ENCODE measurements at places on chromosomes 16 and 17.

- no peak for DNase-seq
These were observed 80.5 kb downstream of the KSR1 start for GRCh38 chr17:27536781-27537180.

GRCh38 chr16:8998108-8998507 lies 34.4 kb upstream of the USP7 start:
- no peak for DNase-seq

- no peak for DNase-seq
These were observed 3.8 kb upstream of the WSCD1 start for GRCh38 chr17:6066183-6066948.

GRCh38 chr16:55502801-55503366 lies 6.0 kb upstream of the LPCAT2 start:
- DNase-seq, result no peak

DNA sequence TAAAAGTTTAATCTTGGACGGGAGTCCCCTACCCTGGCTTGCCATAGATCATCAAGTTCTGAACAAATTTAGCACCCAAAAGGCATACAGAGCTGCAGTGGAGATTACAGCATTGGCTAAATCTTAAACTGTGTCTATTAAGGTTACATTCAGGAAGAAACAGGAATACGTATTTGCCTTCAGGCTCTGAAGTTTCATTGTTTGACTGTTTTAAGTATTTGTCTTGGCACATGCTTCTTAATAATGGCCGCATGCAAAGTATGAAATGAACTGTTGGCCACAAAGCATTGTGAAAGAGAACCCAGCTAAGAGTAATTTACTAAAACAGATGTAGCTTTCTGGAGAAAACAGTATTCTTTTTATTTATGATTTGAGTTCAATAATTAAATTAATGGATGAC lies 63.9 kb upstream of the CNEP1R1 start:
- no peak for DNase-seq

GRCh38 chr17:39665642-39666224 lies 584 bp downstream of the TCAP start:
- DNase-seq, result no peak

- no peak for DNase-seq
These were observed 11.3 kb upstream of the LDHD start for GRCh38 chr16:75127713-75128415.

- no peak for DNase-seq
These were observed 345.1 kb downstream of the XYLT1 start for GRCh38 chr16:17125671-17126070.

DNA sequence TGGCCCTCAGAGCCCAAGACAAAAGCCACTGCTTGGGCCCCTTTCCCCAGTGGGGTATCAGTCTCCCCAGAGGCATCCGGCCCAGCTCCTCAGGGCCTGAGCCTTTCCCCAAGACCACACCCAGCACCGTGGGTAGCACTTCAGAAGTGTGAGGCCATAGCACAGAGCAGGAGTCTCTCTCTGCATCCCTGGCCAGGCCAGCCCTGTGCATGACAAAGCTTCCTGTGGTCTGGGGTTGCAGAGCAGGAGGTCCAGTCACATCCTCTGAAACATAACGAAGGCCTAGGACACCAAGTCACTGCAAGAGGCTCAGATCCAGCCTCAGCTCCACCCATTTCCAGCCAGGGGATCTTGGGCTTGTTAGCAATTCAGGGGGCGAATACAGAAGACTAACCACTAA lies 56.8 kb upstream of the ZNF423 start:
- DNase-seq, result no peak

DNA sequence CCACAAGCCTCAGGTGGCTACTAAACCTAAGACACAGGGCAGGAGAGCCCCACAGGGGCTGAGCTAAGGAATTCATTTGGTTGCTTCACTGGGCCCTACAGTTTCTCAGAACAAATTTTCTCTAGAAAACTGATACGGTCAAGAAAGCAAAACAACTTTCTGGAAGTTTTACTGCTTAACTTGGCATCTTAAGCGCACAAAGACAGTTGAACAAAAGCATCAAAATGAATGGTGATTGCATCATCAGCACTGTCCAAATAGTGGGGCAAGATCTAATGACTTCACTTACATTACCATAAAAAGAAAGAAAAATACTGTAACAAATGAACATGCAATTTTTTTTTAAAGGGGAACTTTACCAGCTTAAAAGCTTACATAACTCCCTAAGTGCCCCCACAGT lies 47.6 kb downstream of the XPO6 start:
- DNase-seq, result no peak

DNA sequence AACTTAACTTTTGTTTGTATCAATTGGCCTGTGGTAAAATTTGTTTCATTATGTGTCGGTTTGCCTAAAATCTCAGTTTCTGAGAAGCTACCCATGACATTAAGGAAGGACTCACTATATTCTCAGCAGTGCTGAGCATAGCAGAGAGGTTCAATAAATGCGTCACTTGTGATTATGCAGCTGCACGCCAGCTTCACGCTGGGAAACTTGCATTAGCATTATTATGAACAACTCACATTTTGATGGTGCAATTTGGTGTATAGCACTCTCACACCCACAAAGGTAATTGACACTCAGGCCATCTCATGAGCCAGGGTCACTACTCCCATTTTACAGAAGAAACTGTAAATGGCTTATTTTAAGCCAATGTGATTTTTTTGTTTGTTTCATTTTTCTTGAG lies 80.6 kb upstream of the SALL1 start:
- no peak for DNase-seq

DNA sequence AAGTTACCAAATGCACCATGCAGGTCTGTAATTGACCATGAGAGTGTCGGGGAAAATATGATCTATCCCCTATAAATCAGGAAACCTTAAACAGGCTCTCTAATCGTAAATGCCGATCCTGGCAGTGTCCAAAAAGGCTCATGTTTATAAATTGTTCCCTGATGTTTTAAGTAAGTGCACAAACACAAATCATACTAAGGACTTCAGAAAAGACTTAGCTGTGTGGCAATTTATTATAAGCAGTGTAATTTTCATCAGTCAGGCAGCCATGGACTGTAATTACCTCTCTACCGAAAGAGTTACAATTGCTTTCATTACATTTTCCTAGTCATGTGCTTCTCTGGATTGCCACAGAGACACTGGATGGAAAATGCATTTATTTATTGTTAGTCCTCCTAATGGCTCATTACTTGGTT lies 73.4 kb upstream of the COX10 start:
- no peak for DNase-seq

- no peak for DNase-seq
These were observed 13.2 kb downstream of the B3GNT9 start for GRCh38 chr16:67137605-67138004.

GRCh38 chr17:9648521-9649110 lies 3.3 kb downstream of the USP43 start:
- DNase-seq, result no peak

GRCh38 chr16:50198802-50199403 lies 45.8 kb downstream of the TENT4B start:
- no peak for DNase-seq

GRCh38 chr16:72129976-72130656 lies 36.5 kb downstream of the DHX38 start:
- no peak for DNase-seq

GRCh38 chr17:80012765-80013741 lies 22.6 kb downstream of the TBC1D16 start:
- DNase-seq, result no peak

- DNase-seq, result no peak
These were observed 34.5 kb downstream of the PMM2 start for GRCh38 chr16:8831871-8832716.

DNA sequence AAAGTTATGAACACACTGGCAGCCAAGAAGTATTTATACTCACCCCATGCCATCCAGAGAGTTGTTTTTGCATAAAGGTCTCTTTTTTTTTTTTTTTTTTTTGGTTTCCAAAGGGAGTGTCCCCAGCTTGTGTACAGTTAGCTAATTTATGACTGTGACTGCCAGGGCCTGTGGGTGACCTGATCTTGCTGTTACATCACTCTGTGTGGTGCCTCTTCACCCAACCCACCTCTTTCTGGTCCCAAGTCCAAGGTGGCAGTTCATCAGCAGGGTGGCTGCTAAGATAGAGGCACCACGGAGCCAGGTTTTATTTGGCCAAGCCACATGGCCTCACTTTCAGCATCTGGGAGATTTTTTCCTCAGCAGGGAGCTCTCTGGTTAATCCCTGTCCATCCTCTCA lies at the start of gene NOS2:
TSS of gene NOS2 (minus strand) at position 8 of the 400 bp plus-strand sequence. CDS start 1,720 bp downstream, outside the sequence.
- DNase-seq, result no peak
